ENCODE measurements at places on chromosomes 5 and 9.

DNA sequence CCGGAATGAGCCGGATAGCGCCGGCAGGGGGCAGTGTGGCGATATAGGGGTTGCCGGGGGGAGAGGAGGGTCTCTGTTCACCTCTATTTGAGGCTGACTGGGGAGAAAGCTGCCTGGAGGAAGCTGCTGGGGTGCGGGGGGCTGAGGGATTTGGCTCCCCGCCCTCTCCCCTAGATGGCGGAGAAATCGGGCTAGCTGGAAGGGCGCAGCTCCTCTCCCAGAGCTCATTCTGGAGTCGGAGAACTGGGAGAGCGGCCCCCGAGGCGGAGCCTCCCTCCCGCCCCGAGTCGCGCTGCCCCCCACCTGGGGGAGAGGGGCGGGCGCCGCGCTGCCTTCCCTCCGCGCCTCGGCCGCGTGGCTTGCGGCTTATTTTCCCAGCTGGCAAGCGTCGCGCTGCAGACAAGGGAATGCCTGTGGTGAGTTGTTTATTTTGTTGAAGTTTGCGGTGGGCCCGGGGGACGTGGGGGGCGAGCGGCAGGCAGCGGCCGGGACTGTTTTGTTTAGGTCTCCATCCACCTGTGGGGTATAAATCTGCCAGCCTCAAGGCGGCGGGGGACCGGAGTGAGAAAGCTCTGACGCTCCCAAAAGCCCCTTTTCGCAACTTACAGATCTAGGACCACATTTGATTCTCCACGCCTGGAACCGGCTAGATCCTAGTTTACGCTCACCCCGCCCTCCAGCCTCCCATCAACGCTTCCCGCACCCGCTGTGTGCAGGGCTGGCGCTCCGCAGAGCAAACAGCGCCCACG, 4.1 kb upstream of the RGMB start:
- peak; percentile 47 for DNase-seq

DNA sequence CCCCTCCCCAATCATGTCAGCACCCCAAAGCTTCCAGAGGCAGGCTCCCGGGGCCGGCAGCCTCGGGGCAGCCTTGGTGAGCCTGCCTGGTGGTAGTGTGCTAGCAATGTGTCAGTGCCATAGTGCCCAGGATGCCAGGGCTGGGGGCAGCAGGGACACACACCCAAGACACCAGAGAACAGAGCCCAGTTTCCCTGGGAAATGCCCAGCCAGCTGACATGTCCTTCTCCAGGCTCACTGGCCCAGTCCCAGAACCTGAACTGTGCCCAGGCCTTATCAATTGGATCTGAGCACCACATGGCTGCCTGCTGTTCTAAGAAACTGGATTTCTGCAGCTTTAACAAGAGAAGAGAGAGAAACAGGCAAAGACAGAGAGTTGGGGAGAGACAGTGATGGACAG, 74.9 kb upstream of the LRRTM2 start:
- DNase-seq: no peak

GRCh38 chr5:146425023-146425422, 22.1 kb upstream of the TCERG1 start:
- DNase-seq: no peak

DNA sequence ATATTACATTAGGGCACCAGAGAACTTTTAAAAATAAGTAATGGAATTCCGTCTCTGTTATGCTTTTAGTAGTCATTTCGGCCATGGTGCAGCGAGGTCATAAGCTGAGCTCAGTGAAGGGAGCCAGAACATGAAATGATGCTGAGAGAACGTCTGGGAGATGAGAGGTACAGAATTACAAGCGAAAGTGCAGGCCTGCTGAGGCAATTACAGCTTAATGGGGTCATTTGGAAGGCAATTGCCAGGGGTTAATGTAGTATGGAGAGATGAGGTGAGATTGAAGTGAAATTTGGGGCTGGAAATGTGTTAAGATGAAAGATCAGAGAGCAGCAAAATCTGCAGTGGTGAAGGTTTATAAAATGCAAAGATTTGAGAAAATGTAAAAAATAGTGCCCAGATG, 96.5 kb downstream of the PBX3 start:
- DNase-seq: no peak

DNA sequence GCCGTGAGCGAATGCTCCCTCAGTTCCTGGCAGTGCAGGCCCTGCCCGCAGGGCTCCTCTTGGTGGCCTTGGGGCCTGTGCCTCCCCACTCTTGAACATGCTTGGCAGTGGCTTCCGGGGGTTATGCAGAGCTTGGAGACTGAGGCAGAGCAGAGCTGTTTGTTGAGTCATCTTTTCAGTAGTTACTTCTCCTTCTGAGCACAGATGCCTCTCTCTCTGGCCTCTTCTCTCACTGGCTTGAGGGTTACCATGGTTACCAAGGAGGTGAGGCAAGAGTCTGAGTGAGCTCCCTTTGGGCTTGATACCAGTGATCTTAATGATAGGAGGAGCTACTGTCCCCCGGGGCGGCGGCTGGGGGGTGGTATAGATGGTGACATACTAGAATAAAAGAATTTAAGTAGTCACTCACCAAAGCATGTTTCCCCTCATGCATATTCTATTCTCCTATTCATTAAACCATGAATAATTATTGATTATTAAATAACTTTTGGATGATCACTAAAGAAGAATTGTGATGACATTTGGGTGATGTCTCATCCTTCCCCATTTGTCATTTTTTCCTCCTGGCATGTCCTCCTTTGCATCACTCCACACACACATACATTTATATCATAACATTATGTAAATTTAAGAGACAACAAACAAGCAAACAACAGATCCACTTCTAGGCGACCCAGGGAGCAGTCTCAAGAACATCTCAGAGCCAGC, 111.1 kb downstream of the ARHGAP26 start:
- DNase-seq: no peak

- DNase-seq: peak; percentile 12
Observed at GRCh38 chr5:36305571-36306326, 4.0 kb upstream of the RANBP3L start.

DNA sequence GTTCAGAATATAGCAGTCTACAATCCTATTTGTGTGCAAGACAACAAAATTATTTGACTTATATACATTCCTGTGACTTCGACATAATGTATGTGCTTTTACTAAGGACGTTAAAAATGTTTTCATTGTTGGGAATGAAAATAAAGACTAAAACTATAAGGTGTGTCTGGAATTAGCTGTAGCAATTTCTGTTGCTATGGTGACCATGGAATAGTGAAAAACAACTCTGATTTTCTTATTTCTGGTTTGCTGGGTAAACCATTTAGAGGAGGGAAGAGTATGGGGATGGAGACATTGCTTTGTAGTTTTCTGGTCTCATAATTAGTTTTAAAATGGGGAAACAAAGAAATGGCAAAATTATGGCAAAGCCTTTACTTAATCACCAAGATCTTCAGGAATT, 343.2 kb downstream of the SEMA5A start:
- DNase-seq: no peak

DNA sequence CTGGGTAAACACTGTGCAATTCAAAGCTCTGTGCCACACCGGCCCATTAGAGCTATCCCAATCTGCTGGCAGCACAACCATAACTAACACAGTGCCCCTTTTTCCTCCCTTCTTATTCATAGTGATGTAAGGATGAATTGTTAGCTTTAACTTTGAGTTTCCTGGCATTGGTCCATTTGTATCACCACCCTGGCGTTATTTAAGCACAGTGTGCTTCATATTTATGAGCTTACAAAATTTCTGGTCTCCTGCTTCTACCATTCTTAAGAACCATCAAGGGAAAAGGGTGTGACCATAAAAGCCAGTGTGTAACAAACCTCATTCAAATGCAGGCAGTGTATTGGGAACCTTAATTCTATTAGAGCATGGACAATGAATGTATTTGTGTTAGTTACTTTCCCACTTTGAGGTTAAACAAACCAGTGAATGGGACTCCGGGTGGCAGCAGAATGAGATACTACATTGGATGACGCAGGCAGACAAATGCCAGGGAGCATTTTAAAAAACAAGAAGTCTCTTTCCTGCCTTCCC, 222.6 kb downstream of the TMEM161B start:
- no peak for DNase-seq

Measured in Jurkat, Clone E6-1 (cell line).